Dermis microvascular lymphatic vessel endothelial cell (primary cell): ENCODE measurements at places on chromosomes 12 and 14. TPM values are rescaled to one million over a fixed set of nuclear protein-coding genes. Genes with fewer than 3 reads are reported as not detected.
A peak's percentile ranks its signal among the peaks of the same experiment; 100 is the strongest.

GRCh38 chr12:22014783-22015144 lies 31.3 kb upstream of the CMAS start:
- peak; percentile 21 for DNase-seq

Gene MYBPC1
- not detected in 2 replicates for total RNA-seq

DNA sequence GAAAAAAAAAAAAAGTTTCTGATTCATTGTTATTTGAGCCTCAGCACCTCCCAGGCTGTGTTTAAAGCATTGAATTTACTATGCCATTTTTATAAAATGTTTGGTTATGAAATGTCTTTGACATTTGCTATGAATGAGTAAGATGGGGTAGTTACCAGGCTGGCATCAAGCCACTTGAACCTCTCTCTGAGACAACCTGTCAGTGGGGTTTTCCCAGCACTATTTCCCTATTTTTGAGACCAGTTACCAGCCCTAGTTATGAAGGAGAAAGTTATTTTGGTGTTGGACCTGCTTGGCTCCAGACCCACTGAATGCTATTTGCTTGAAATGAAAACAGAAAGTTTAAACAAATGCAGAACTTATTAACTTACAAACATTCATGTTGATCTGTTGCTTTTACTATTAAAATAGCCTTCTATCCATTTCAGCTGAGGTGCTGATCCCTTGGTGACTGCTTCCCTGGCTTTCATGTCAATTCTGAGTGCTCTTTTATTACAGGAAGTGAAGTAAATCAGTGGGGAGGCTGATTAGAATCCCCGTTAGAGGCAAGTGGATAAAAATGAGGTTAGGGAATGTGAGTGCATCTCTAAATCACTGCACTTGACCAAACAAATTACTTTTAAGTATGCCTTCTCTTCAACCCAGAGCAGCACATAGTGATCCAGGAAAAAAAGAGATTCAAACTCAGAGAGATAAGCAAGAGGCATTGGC lies 37.8 kb downstream of the LLPH start:
- no peak for DNase-seq

GRCh38 chr12:103848143-103848542 lies 7.1 kb upstream of the NT5DC3 start:
- no peak for DNase-seq

- DNase-seq: no peak
Observed at GRCh38 chr12:62766496-62766895, 168.5 kb downstream of the PPM1H start.
